ENCODE measurements at places on chromosomes 2 and 18.

GRCh38 chr18:1438458-1438910 lies 533.8 kb downstream of the ADCYAP1 start:
- DNase-seq = no peak

GRCh38 chr18:44881461-44882162 lies 200.9 kb downstream of the SETBP1 start:
- DNase-seq = no peak

DNA sequence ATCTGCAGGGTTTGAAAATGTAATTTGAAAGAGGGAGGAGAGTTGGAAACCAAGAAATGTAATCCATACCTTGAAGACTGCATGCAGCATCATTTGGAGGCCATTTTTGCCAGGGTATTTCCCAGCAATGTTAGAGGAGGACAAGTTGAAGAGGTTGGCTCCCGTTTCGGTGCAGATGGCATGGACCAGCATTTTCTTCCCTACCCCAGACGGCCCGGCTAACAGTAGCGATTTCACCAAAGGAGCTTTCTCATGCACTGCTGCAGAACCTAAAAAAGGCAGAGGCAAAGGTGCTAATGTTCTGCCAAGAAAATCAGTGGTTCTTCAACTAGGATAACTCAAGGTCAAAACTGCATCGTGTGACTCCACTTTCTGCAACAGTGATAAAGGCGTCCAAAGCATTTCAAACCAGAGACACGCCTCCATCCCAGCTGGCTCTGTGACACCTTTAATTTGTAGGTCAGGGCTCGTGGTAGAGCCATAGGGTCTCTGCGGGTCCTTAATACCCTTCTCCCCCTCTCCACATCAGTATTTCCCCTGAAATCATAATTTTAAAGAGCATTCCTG lies 99.6 kb upstream of the ASB18 start:
- no peak for DNase-seq

GRCh38 chr2:100627330-100628300 lies 64.8 kb downstream of the PDCL3 start:
- no peak for DNase-seq

DNA sequence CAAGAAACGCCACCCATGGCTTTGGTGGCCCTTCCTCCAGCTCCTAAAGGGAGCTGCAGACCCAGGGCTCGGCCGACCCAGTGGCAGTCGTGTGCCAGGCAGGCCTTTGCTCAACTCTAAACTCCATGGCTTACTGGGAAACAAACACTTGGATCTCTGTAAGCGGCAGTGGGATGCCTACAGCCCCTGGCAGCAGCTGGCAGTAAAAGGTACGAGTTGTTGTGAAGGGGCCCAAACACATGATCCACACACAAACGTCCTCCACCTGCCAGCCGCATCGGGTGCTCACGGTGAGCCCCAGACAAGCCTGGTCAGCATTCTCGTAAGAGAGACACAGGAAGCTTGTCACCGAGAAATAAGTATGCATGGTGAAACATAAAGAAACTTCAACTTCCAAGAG lies 214.9 kb downstream of the MGAT5 start:
- no peak for DNase-seq

DNA sequence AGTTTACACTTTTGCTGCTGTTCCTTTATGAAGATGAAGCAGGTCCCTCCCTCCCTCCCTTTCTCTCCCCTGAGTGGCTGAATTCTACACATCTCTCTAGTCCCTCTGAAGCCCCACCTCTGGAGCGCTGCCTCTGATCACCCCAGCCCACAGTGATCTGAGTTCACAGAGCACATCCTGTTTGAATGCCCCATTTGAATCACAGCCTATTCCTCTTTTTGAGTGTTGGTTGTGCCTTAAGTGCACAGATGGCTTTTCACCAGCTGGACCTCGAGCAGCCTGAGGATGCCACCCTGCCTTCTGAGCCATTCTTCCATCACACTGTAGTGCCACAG lies 87.1 kb downstream of the ITGB1BP1 start:
- peak; percentile 39 for DNase-seq

GRCh38 chr2:8222979-8223694 lies 458.7 kb upstream of the ID2 start:
- DNase-seq = no peak

- no peak for DNase-seq
These were observed 55.8 kb downstream of the NEMP2 start for GRCh38 chr2:190478572-190479195.

GRCh38 chr2:12624384-12624783 lies 92.4 kb upstream of the TRIB2 start:
- DNase-seq = no peak

DNA sequence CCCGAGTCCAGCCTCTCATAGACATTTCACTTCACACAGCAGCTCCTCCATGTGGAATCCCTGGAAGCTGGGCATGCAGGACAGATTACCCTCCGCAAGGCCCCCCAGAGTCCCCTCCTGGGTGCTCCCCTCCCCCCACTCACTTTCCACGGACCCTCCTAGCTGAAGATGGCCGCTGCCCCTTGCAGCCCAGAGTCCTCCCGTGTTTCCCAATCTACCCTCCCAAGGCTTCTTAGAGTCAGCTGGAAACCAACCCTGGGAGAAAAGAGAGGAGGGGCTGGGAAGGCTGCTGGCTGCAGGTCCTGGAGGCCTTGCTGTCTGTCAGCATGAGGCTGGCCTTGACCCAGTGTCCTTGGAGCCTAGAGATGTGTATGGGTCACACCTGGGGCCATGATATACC lies 49.0 kb upstream of the HAAO start:
- no peak for DNase-seq

DNA sequence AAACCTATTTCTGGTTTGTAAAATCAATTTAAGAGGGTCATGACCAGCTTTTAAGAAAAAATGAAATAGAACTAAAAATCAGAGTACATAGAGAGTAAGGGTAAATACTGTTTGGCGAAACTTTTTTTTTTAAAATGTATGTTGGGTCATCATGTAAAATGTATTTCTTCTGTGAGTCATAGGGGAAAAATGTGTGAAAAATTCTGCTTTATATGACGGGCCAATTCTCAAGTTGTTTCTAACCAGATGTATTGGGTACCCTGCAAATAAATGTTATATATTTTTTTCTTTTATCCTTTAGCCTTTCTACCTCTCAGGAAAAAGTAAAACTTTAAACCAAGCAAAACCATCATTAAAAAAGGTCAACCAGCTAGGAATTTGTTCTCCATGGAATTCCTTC lies 13.9 kb downstream of the AFTPH start:
- no peak for DNase-seq

DNA sequence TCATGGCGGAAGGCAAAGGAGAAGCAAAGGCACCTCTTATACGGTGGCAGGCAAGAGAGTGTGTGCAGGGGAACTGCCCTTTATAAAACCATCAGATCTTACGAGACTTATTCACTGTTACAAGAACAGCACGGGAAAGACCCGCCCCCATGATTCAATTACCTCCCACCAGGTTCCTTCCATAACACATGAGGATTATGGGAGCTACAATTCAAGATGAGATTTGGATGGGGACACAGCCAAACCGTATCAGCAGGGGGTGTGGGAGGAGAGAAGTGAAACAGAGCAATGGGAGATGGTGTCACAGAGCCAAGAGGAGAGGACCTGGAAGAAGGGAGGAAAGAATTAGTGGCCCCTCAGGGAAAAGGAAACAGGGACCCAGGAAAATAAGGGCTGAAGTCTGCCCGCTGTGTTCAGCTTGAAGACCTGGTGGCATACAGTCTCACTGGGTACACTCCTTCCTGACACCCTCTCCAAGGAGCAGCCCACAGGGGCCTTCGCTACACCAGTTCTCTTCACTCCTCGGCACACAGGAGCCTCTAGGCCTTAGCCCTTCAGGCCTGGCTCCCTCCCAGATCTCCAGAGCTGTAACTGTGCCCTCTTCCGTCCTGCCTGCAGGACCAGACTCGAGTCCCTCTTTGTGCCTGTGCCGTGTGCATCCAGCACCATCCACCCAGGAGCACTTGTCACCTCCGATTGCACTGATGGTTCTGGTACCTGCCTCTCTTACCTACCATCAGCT lies 262.1 kb downstream of the EIPR1 start:
- DNase-seq = no peak

DNA sequence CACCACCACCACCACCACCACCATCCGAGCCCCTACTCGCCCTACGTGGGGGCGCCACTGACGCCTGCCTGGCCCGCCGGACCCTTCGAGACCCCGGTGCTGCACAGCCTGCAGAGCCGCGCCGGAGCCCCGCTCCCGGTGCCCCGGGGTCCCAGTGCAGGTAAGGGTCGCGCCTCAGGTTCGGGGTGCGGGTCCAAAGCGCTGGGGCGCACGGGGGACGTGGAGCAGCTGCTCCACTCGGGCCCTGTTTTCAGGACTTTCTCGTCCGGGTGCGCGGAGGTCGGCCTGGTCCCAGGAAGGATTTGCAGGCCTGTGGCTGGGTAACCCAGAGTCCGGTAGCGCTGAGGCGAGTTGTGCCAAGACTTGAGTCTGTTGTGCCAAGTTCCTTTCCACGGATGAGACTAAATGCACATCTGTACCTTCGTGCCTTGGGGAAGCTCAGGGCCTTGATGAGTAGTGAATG lies 2.8 kb downstream of the GATA6 start:
- no peak for DNase-seq

GRCh38 chr18:48405978-48406377 lies 3.2 kb downstream of the ZBTB7C start:
- DNase-seq = no peak

DNA sequence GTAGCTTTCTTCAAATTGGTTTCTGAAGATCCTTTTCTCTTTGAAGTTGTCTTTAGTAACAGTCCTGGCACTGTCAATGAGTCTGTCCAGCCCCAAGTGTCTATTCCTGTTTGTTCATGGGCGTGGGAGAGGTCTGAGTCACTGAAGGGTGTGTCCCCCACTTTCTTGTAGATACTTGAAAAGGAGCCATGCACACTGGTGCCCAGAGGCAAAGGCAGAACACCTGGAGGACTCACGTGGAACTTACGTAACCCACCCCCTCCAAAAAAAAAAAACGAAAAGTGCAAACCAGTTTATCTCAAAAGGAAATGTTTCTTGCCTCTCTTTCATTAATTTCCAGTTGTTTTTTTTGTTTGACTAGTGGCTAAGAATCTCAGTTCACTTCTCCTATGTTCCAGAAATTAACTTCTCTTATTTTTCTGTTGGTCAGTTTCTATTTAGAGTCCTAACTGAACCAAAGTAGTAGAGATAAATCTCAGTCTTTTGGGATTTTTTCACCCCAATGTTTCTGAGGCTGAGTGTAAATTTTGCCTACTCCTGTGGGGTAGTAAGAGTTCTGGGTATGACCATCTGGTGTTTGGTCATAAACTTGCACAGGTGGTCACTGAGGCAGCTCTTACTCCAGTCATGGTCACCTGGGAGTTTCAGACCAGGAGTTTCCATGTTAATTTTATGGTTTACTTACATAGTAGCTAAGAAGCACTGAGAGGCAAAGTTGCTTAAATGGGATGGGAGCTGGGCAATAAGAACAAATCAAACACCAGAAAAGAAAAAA lies 54.9 kb downstream of the DSC3 start:
- no peak for DNase-seq

- DNase-seq = no peak
These were observed 599.5 kb upstream of the ZNF804A start for GRCh38 chr2:183998797-183999190.

- no peak for DNase-seq
These were observed 161.5 kb upstream of the NT5C1B start for GRCh38 chr2:18750672-18751554.

- DNase-seq = no peak
These were observed 58.5 kb upstream of the MSH6 start for GRCh38 chr2:47724221-47724981.

GRCh38 chr2:121599963-121600651 lies 49.2 kb downstream of the CLASP1 start:
- no peak for DNase-seq

DNA sequence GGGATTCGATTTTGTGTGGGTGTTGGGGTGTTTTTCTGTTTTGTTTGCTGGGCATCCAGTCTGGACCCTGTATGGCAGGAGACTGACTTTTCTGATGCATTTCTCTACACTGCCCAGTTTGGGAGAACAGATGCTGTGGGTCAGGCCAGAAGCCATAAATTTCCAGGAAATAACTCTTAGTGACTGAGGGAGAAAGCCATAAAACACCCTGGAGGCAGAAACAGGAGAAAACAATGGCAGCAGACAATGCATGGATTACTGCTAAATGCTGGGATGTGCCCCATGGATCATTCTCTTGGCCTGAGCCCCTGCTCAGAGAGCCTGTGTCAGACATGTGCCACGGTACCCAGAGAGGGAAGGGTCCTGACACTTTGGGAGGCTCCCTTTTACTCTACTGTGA lies 133.6 kb upstream of the CAPN13 start:
- no peak for DNase-seq

- peak; percentile 5 for DNase-seq
These were observed 145.1 kb upstream of the RMP24 start for GRCh38 chr18:35827275-35827902.

- DNase-seq = no peak
These were observed 668.7 kb downstream of the SLC4A3 start for GRCh38 chr2:220296174-220296573.

GRCh38 chr2:108316461-108317258 lies 28.0 kb downstream of the SULT1C2 start:
- no peak for DNase-seq

GRCh38 chr2:239075918-239076758 lies 228.3 kb downstream of the TWIST2 start:
- DNase-seq = no peak

DNA sequence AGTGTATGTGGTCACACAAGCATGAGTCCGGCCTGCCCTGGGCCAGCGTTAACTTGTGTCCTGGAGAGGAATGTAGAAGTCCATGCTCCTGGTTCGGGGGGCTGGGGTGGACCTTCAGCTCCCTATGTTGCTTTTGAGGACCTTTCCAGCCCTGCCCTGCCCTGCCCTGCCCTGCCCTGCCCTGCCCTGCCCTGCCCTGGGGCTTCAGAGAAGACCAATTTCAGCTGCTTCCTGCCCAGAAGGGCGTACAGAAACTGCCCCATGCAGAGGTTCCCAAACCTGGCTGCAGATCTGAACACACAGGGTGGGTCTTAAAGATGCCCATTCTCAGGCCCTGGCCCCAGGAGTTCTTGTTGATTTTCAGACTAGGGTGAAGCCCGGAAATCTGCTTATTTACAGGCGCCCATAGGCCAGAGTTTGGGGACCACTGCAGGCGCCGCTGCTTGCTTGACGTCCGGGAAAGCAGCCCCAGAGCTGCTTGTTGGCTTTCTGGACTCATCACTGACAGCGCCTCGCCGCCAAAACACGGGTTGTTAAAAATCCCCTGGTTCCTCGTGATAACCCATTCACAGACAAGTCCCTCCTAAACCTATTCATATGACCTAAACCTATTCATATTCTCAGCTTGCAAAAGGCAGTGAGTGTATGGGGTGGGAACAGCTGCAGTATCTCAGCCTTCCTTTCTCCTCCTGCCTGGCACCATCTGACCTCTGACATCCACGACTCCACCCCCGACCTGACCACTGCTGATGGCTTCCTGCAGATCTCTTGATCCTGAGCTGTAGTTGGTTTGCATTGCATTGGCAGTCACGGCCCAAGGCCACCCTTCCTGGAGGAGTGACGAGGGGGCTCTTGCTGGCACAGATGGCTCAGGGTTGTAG lies 198.3 kb downstream of the GLI2 start:
- DNase-seq = no peak

GRCh38 chr2:68837164-68837860 lies 33.9 kb downstream of the BMP10 start:
- peak; percentile 50 for DNase-seq
